Astrocyte (in vitro differentiated cells and primary cell): ENCODE measurements at places on chromosomes 2 and 18. TPM values are rescaled to one million over a fixed set of nuclear protein-coding genes. Genes with fewer than 3 reads are reported as not detected.

DNA sequence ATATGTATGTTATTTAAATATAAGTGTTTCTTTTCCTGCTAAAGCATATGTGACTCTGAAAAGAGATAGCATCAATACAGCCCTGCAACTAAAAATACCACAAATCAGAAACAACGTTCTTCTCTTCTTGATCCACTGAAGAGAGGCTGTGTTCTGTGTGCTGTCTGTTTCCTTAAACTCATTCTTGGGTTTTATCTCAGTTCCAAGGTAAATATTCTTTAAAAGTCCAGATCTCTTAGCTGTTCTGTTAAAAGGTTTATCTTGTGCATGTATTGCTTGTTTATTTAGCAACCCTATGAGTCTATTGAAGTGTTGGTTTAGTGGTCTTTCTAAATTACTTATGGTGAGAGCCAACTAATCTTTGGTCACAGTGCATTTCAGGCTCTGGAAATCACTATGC, 173.3 kb upstream of the NT5C1B start:
- no peaks in the 10 kb centered on the region for H3K36me3 ChIP-seq
- H3K4me1 ChIP-seq = no peaks in the 10 kb centered on the region
- no peaks in the 10 kb centered on the region for H3K27me3 ChIP-seq
- no peak overlapping the region for H3K4me3 ChIP-seq

- H3K4me1 ChIP-seq = peaks cover 8% of the 10 kb centered on the region
- no peak overlapping the region for H3K4me3 ChIP-seq
- H3K36me3 ChIP-seq = no peaks in the 10 kb centered on the region
- DNase-seq = no peak
- H3K27ac ChIP-seq = no peak overlapping the region
- H3K27me3 ChIP-seq = peaks cover 9% of the 10 kb centered on the region
Observed at GRCh38 chr2:70942396-70943204, 6.9 kb downstream of the ATP6V1B1 start.

DNA sequence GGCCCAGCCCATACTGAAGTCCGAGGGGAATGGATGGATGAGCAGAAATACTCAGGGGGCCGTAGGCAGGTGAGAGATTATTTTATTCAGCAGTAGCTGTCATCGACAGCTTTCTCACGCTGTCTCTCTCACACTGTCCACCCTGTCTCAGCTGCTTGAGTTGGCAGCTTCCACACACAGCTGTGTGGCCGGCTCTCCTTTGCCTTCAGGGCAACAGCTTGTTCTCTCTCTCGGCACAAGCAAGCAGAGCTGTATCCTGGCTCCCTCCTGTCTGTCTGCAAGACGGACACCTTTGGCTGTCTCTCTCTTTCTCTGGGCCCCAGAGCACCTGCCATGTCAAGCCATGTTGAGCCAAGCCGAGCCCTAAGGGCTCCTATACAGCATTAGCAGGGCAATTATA, 9.8 kb upstream of the PAPOLG start:
- H3K27me3 ChIP-seq = no peaks in the 10 kb centered on the region
- no peak overlapping the region for H3K27ac ChIP-seq
- no peak overlapping the region for H3K4me3 ChIP-seq
- DNase-seq = no peak
- H3K36me3 ChIP-seq = no peaks in the 10 kb centered on the region
- H3K4me1 ChIP-seq = peaks cover 3% of the 10 kb centered on the region

DNA sequence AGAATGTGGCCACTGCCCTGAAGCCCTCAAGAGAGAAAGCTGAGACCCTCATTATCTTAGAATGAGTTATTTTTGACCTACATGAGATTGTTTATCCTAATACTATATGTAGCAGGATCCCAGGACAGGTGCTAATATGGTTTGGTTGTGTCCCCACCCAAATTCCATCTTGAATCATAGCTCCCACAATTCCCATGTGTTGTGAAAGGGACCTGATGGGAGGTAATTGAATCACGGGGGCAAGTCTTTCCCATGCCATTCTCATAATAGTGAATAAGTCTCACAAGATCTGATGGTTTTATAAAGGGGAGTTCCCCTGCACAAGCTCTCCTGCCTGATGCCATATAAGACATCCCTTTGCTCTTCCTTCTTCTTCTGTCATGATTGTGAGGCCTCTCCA, 76.8 kb downstream of the CCBE1 start:
- peaks cover 13% of the 10 kb centered on the region for H3K4me1 ChIP-seq
- no peak overlapping the region for H3K27ac ChIP-seq
- H3K4me3 ChIP-seq = no peak overlapping the region
- no peaks in the 10 kb centered on the region for H3K36me3 ChIP-seq
- DNase-seq = no peak

DNA sequence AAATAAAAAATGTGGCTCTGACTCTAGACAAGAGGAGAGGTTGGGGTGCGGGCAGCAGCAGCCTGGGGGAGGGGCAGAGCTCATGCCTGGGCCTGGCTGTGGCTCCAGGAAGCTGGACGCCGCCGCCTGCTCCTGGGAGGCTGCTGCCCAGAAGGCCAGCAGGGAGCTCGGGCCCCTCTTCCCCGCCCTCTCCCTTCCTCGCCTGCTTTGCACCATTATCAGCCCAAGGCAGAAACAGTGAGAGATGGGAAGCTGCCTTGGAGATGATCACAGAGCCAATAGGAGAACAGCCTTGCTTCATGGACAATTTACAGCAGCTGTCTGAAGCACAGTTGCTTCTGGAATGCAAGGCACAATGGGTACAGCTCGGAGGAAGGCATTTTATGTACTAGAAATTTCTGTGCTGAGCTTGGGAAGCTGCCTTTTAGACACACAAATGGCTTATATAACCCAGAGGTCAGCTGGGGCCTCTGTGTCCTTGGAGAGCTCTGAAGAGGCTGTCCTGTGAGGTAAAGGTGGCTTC, 55.3 kb upstream of the AFF3 start:
- peak; percentile 46 for DNase-seq
- H3K36me3 ChIP-seq = no peaks in the 10 kb centered on the region
- H3K27me3 ChIP-seq = no peaks in the 10 kb centered on the region
- H3K27ac ChIP-seq = no peak overlapping the region
- peaks cover 23% of the 10 kb centered on the region for H3K4me1 ChIP-seq
- no peak overlapping the region for H3K4me3 ChIP-seq

DNA sequence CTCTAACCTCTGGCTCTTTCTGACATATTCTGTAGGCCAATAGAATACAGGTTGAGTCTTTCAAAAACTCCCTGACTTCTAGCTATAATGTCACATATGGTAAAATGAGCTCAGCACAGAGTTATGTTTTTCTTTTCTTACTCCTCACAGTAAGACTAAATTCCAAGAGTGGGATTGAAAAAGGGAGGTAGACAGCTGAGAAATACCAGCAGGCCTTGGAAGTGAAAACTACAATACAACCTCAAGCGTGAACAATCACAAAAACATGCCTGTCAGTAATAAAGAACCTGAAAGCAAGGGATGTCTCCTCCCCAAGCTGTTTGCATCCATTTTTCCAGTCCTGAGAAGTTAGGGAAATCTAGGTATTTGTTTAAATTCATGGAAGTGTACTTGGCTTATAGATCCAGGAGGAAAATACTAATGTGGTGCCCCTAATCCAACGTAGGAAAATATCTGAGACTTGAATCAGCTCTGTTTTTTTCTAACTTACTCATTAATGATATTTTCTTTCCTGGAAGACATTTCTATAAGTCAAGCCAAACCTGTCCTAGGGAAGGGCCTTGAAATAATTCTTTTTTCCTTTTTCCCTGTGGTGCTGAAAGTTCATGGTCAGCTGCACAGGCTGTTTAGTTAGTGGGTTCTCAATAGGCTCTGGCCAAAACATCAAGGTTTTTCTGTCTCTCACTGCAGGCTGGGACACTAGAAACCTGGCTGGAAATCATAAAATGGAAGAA, 167.9 kb upstream of the SPATS2L start:
- H3K4me3 ChIP-seq = no peak overlapping the region
- H3K4me1 ChIP-seq = peaks cover 8% of the 10 kb centered on the region
- no peaks in the 10 kb centered on the region for H3K27me3 ChIP-seq
- DNase-seq = peak; percentile 74
- peak overlapping the region; percentile 52 for H3K27ac ChIP-seq

- H3K4me3 ChIP-seq = no peak overlapping the region
- peaks cover 22% of the 10 kb centered on the region for H3K4me1 ChIP-seq
- DNase-seq = no peak
- H3K36me3 ChIP-seq = no peaks in the 10 kb centered on the region
- peak overlapping the region; percentile 58 for H3K27ac ChIP-seq
- no peaks in the 10 kb centered on the region for H3K27me3 ChIP-seq
Observed at GRCh38 chr18:57845605-57846074, 42.5 kb upstream of the ATP8B1 start.

- H3K4me3 ChIP-seq = peak overlapping the region; percentile 84
- no peaks in the 10 kb centered on the region for H3K36me3 ChIP-seq
- DNase-seq = peak; percentile 84
- H3K4me1 ChIP-seq = peaks cover 23% of the 10 kb centered on the region
- H3K27ac ChIP-seq = peak overlapping the region; percentile 80
- H3K27me3 ChIP-seq = no peaks in the 10 kb centered on the region
Observed at GRCh38 chr2:188293601-188294351, 2.1 kb downstream of the GULP1 start.

MALL gene
- total RNA-seq = 0.19 and 0.36 TPM in 2 replicates

DNA sequence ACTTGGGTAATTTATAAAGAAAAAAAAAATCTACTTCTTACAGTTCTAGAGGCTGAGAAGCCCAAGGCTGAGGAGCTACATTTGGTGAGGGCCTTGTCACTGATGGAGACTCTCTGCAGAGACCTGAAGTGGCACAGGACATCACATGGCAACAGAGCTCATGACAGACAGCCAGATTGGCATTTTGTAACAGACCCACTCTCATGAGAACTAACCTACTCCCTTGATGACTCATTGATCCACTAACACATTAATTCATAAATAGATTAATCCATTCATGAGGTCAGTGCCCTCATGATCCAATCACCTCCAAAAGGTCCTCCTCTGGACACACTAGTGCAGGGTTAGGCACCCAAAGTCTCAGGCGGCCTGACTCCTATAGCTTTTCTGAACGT, 318.4 kb downstream of the GULP1 start:
- H3K36me3 ChIP-seq = no peaks in the 10 kb centered on the region
- no peaks in the 10 kb centered on the region for H3K27me3 ChIP-seq
- H3K4me1 ChIP-seq = peaks cover 3% of the 10 kb centered on the region
- H3K4me3 ChIP-seq = no peak overlapping the region
- DNase-seq = no peak

DNA sequence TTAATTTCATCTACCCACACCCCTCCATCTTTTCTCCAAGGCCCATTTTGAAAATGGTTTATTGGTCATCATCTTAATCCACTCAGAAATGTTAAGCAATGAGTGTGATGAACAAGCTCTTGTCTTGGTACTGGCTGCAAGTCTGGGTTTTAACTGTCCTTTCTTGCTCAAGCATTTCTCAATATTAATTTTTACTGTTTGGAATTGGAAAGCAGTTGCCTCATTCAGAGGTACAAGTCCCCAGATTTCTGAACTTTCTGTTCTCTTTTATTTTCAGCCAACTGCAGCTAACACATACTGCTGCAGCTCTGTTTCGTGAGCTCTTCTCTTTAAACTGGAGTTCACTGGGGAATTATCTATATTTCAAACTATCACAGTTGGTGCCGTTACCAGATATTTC, 99.4 kb upstream of the TEX51 start:
- H3K4me1 ChIP-seq = no peaks in the 10 kb centered on the region
- no peaks in the 10 kb centered on the region for H3K36me3 ChIP-seq
- H3K4me3 ChIP-seq = no peak overlapping the region
- no peaks in the 10 kb centered on the region for H3K27me3 ChIP-seq
- DNase-seq = no peak

GRCh38 chr2:14363137-14363536, 269.4 kb upstream of the LRATD1 start:
- no peaks in the 10 kb centered on the region for H3K4me1 ChIP-seq
- H3K27me3 ChIP-seq = no peaks in the 10 kb centered on the region
- DNase-seq = no peak
- H3K36me3 ChIP-seq = no peaks in the 10 kb centered on the region
- no peak overlapping the region for H3K4me3 ChIP-seq

DNA sequence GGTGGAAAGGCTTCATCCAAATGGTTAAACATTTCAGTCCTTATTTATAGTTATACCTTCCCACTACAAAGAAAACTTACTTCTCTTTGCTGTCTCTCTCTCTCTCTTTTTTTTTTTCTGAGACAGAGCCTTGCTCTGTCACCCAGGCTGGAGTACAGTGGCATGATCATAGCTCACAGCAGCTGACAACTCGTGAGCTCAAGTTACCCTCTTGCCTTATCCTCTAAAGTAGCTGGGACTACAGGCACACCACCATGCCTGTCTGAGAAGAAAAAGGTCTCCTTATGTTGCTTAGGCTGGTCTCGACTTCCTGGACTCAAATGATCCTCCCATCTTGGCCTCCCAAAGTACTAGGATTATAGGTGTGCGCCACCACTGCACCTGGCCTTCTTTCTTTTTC, 32.3 kb upstream of the OLA1 start:
- no peaks in the 10 kb centered on the region for H3K36me3 ChIP-seq
- no peak overlapping the region for H3K4me3 ChIP-seq
- no peak for DNase-seq
- no peak overlapping the region for H3K27ac ChIP-seq
- H3K27me3 ChIP-seq = no peaks in the 10 kb centered on the region
- H3K4me1 ChIP-seq = no peaks in the 10 kb centered on the region

- H3K27ac ChIP-seq = no peak overlapping the region
- no peaks in the 10 kb centered on the region for H3K4me1 ChIP-seq
- no peaks in the 10 kb centered on the region for H3K27me3 ChIP-seq
- no peaks in the 10 kb centered on the region for H3K36me3 ChIP-seq
Observed at GRCh38 chr18:68854786-68855391, 57.0 kb downstream of the CCDC102B start.

DNA sequence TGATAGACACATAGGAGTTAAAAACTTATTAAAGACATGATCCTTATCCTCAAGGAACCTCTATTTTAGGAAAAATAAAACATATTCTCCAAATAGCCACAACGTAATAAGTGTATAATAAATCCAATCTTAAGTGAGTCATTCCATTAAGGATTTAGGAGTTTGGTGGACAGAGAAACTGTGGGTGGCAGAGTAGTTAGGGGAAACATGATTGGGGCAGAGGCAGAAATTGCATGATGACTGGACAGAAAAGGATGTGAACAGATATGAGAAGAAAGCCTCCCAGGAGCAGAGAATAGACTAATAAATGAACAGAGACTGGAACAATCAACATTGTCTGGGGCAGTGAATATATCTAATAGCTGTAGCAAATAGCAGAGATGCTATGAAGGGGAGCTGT, 48.1 kb upstream of the SIGLEC15 start:
- peak overlapping the region; percentile 26 for H3K27ac ChIP-seq
- H3K27me3 ChIP-seq = no peaks in the 10 kb centered on the region
- no peak overlapping the region for H3K4me3 ChIP-seq

- no peaks in the 10 kb centered on the region for H3K36me3 ChIP-seq
- peaks cover 4% of the 10 kb centered on the region for H3K27me3 ChIP-seq
- H3K27ac ChIP-seq = no peak overlapping the region
Observed at GRCh38 chr2:36819095-36819711, 122.7 kb downstream of the VIT start.

ATP5MC3 gene
- 273 and 289 TPM in 2 replicates for total RNA-seq
